ENCODE measurements at places on chromosomes 5 and 9.

- DNase-seq: no peak
Measured at GRCh38 chr5:41695920-41696582, 174.2 kb downstream of the OXCT1 start.

- no peak for DNase-seq
Measured at GRCh38 chr9:33354651-33355211, 47.6 kb downstream of the AQP7 start.

- DNase-seq: no peak
Measured at GRCh38 chr5:38809388-38810359, 36.1 kb upstream of the OSMR start.

GRCh38 chr5:174323878-174324281 is 278.4 kb downstream of the NSG2 start:
- DNase-seq: no peak

DNA sequence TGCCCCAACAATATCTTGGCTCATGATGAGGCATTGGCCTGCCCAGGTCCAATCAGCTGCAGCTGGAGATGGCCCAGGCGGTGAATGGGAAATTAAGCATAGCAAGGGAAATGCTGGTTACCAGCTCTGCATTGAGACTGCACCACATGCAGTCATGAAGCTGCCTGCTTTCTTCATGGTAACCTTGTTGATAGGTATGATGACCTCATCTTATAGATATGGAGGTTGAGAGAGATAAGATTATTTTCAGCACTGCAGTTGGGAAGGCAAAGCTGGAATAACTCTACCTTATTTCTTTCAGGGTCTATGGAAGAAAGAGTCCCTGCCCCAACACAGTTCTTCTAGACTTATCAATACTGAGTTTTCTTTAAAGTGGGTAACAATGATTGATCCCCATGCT is 180.1 kb downstream of the ICE1 start:
- DNase-seq: no peak

GRCh38 chr9:130685104-130685503 is 8.5 kb upstream of the EXOSC2 start:
- DNase-seq: no peak

GRCh38 chr9:34550681-34551270 is 28.0 kb upstream of the ENHO start:
- no peak for DNase-seq

GRCh38 chr9:21491756-21492155 is 9.6 kb upstream of the IFNE start:
- DNase-seq: no peak

DNA sequence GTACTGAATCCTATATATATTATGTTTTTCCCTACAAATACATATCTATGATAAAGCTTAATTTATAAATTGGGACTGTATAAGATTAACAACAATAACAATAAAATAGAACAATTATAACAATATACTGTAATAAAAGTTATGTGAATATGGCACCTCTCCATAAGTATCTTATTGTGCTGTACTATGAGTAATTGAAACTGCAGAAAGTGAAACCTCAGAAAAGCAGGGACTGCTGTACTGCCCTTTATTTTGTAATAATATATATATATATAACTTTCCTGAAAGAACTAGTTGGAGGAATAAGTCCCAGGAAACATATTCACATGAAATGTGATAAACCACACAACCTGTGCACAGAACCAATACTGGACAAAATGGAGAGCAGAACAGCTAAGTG is 77.3 kb downstream of the PAM start:
- no peak for DNase-seq

DNA sequence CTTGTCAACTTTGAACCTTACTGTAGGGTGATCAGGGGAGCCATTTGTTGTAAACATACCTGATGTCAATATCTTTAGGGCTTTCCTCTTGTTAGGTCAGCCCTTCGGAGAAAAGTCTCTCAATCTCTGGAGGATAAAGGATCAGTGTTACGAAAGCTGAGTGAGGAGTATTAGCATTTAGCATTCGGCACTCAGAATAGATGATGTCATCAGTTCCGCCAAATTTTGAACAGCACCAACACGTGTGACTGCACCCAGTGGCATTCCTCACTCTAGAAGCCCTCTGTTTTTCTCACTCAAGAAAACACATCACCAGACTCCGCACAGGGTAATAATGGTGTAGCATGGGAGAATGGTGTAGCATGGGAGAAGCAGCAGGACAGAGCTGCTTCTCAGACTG is 87.8 kb downstream of the RASEF start:
- DNase-seq: no peak

DNA sequence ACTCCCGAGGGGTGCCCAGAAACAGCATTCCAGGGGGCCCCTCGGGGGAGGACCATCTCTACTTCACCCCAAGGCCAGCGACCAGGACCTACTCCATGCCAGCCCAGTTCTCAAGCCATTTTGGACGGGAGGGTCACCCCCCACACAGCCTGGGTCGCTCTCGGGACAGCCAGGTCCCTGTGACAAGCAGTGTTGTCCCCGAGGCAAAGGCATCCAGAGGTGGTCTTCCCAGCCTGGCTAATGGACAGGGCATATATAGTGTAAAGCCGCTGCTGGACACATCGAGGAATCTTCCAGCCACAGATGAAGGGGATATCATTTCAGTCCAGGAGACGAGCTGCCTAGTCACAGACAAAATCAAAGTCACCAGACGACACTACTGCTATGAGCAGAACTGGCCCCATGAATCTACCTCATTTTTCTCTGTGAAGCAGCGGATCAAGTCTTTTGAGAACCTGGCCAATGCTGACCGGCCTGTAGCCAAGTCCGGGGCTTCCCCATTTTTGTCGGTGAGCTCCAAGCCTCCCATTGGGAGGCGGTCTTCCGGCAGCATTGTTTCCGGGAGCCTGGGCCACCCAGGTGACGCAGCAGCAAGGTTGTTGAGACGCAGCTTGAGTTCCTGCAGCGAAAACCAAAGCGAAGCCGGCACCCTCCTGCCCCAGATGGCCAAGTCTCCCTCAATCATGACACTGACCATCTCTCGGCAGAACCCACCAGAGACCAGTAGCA is 83.9 kb downstream of the GOLPH3 start:
- no peak for DNase-seq

DNA sequence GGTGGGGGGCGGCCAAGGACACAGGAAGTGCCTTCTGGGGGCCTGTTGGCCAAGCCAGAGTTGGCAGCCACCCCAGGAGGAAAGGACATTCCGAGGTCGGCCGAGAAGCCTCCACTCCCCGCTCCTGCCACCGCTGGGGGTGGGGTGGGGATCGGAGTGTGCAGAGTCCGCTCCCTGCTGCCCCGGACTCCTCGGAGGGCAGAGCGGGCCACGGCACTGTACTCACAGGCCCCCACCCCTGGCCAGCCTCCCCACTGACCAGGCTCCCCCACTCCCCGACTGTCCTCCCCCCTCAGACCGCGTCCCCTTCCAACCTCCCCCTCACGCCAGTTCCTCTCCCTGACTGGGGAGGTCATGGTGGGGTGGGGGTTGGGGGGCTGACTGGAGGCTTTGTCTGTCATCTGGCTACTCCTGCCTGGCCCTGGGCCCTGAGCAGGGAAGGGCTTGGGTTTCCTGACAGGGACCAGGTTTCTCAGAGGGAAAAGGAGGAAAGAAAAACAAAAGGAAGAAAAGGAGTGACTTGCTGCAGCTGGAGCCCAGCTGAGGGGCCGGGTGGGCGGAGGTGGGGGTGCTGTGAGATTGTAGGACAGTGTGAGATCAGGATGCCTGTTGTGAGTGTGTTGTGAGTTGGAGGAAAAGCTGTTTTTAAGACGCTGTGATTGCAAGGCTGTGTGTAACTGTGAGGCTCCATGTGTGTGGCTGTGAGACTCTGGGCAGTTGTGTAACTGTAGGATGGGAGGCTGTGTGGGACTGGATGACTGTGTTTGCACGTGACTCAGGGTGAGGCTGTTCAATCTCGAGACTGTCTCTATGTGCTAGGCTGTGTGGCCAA is 29.7 kb downstream of the CNTFR start:
- no peak for DNase-seq

DNA sequence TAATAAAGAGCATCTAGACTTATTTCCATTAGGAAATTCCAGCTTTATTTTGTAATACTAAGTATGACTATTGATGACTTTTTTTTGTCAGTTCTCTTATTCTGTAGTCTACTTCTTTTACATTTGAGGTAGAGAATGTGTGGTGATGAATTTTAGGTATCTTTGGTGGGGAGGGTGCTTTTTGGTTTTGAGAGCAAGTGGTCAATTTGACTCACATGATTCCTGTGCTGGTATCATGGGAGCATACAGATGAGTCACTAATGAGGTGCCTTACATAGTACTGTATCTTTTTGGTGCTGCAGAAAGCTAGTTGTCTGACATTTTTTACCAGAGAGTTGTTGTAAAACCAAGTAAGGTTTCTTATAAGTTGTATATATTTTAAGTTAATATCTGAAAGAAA is 35.3 kb downstream of the ERBIN start:
- DNase-seq: no peak

DNA sequence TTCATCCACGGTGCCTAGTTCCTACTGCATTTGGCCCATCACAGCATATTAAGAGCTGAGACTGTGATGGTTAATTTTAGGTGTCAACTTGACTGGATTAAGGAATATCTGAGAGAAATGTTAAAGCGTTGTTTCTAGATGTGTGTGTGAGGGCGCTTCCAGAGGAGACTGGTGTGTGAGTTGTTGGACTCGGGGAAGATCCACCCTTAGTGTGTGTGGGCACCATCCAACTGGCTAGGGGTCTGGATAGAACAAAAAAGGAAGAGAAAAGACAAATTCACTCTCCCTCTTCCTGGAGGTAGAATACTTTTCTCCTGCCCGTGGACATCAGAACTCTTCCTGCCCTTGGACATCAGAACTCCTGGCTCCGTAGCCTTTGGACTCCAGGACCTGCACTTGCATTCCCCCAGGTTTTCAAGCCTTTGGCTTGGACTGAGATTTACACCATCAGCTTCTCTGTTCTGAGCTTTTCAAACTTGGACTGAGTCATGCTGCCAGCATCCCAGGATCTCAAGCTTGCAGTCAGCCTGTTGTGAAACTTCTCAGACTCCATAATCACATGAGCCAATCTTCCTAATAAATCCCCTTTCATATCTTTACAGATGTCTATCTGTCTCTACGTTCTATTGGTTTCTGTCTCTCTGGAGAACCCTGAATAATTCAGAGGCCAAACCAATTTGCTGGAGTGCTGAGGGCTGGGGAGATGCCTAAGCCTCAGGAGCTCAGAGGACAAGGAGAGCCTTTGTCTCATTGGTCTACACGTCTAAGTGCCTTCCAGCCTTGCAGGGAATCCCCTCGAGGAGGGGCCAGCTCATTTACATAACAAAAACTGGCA is 164.5 kb downstream of the DCP2 start:
- DNase-seq: no peak

- DNase-seq: no peak
Measured at GRCh38 chr9:6133346-6134063, 82.1 kb upstream of the IL33 start.

GRCh38 chr5:61277781-61278180 is 54.3 kb upstream of the ZSWIM6 start:
- DNase-seq: no peak

DNA sequence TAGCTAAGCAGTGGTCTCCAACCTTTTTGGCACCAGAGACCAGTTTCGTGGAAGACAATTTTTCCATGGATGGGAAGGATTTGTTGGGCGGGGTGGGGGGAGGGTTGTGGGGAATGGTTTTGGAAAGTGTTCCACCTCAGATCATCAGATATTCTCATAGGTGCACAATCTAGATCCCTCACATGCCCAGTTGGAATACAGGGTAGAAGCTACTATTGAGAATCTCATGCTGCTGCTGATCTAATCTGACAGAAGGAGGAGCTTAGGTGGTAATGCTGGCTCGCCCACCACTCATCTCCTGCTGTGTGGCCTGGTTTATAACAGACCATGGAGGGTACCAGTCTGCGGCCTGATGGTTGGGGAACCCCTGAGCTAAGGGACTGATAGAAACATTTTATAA is 662.7 kb upstream of the RGMB start:
- no peak for DNase-seq

GRCh38 chr5:121968910-121969607 is 7.3 kb downstream of the SRFBP1 start:
- DNase-seq: no peak

DNA sequence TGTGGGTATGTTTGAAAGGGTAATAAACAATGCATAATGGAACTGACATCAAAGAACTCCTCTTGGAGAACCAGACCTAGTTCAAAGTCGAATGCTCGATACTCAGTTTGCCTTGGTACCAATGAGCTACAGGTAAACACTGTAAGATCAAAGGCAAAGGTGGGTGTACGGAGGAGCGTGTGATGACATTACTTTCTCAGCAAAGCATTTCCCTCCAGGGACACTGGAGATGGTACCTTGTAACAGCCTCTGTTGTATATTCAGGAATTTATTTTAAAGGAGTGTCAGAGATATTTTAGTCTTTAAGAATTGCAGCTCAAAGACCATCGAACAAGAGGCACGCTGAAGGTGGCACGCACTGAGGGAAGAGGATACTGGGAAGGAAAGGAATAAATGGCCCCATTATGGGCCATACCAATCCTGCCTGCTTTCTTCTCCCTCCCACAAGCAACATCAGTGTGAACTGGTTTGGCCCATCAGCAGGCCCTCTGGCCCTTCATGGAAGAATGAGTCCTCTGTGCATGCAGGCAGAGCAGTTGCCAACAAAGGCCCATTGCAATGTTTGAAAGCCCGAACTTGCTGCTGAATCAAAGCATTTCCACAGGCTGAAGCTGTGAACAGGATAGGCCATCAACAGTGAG is 410.2 kb downstream of the ACTL7B start:
- no peak for DNase-seq

DNA sequence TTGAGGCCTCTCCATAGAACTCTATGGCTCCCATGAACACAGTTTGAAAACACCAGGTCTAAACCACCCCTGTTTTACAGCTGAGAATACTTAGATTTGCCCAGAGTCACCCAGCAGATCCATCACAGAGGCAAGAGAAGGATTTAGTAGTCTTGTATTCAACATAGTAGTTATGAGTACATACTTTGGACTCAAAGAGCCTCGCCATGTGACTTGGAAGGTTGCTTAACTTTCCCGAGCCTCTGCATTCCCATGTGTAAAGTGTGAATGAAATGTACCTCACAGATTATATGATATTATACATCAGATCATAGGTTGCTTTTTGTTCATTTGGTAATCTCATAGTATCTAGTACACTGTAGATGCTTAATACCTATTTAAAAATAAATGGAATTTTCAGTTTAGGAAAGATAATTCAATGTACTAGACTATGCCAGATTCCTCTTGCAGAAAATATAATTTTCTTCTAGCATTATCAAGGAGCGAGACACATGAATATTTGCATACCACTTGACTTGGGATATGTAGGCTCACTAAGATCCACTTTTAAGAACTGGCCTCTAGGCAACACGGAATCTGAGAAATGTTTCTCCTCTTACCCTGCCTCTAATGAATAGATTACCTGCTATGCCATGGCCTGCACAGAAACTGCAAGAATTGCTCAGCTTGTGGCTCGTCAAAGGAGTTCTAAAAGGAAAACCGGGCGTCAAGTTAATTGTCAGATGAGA is 18.6 kb downstream of the TDRD7 start:
- DNase-seq: no peak

DNA sequence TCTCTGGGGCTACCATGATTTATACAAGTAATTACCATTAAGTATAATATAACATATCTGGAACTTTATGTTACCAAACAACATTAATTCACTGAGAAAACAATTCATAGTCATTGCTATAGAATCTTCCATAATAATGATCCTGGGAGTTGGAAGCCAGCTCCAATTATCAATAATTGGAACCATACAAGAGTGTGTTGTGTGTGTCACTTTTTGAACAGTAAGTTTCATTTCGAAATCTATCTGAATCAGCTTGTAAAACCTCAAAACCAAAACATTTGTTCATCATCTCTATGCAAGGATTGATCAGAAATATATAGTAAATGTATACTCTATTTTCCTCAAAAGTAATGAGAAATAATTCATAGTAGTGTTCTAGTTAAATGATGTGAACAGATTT is 348.1 kb downstream of the ARL15 start:
- DNase-seq: no peak
